ENCODE measurements at places on chromosomes 2 and 18.

GRCh38 chr2:47893771-47894170 is 12.5 kb downstream of the FBXO11 start:
- no peak for DNase-seq

GRCh38 chr2:54903736-54904554 is 146.3 kb downstream of the RTN4 start:
- peak; percentile 57 for DNase-seq

GRCh38 chr2:21710496-21710895 is 586.7 kb downstream of the TDRD15 start:
- DNase-seq = no peak

DNA sequence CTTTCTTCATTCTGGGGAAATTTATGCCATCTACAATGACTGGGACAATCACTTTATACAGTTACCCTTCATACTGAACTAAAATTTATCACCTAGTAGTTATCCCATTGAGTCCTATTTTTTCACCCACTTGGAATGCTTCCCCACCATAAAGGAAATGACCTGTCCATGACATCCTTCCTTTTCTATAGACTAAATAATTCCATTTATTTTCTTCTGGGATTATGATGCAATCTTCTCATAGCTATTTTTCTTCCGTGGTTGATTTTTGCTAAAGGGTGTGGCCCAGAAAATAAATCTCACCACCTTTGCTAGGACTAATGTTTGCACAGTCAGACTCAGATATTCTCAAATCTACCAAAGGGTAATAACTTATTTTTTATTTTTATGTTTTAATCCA is 186.1 kb upstream of the NRXN1 start:
- DNase-seq = no peak

DNA sequence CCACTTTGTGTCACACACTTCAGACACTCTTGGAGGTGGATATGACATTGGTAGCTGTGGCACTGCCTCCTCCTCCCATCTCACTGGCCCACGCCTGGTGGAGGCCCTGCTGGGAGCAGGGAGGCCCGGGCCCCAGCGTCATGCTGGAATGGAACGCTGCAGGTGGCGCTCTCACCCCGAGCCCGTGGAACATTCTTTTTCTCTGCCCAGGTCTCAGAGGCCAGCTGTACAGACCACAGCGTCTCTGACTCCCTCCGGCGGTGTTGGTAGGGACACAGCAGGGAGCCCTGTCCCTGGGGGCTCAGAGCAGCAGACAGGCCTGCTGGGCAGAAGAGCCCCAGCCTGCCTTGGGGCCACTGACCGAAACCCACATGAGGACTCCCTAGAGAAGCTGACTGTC is 218.1 kb downstream of the TWIST2 start:
- DNase-seq = no peak
